ENCODE measurements at places on chromosomes 4 and X.

- DNase-seq = no peak
Measured at GRCh38 chr4:187724456-187724855, 271.1 kb upstream of the ZFP42 start.

DNA sequence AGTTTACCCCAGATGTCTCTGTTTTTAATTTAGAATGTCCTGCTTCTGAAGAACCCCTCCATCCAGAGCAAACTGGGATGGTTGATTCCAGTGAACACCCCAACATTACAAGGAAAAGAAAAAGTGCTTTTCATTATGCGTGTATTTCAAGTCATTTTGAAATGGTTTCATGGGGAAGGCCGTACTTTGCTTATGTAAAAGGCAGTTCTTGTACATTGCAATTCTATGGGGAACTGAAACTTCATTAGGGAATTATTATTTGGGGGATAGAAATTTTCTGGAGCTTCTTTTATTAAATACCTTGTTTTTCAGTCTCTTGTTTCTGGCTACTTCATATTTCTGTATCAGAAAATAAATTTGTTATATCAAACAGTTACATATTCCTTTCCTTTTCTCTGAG lies 96.9 kb upstream of the ZNF518B start:
- DNase-seq = no peak

DNA sequence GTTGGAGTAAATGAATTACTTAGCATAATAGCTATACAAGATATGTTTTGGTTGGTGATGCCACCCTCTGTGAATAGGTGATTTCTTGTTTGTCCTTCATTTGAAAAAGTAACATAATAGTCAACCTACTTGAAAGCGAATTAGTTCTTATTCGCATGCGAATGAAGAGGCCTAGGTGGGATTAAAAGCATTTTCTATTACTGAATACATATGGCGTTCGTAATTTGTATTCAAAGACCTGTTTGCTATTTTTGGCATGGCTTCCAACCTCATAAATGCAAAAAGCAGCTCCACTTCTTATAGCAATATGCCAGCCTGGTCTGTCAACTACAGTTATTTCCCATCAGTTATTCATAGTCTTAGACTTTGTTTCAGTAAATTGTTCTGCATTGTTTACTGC lies 261.3 kb downstream of the TENM3 start:
- DNase-seq = no peak

GRCh38 chr4:168833881-168834280 lies 176.2 kb downstream of the CBR4 start:
- DNase-seq = no peak

- DNase-seq = no peak
Measured at GRCh38 chrX:115452251-115452650, 108.7 kb upstream of the PLS3 start.

DNA sequence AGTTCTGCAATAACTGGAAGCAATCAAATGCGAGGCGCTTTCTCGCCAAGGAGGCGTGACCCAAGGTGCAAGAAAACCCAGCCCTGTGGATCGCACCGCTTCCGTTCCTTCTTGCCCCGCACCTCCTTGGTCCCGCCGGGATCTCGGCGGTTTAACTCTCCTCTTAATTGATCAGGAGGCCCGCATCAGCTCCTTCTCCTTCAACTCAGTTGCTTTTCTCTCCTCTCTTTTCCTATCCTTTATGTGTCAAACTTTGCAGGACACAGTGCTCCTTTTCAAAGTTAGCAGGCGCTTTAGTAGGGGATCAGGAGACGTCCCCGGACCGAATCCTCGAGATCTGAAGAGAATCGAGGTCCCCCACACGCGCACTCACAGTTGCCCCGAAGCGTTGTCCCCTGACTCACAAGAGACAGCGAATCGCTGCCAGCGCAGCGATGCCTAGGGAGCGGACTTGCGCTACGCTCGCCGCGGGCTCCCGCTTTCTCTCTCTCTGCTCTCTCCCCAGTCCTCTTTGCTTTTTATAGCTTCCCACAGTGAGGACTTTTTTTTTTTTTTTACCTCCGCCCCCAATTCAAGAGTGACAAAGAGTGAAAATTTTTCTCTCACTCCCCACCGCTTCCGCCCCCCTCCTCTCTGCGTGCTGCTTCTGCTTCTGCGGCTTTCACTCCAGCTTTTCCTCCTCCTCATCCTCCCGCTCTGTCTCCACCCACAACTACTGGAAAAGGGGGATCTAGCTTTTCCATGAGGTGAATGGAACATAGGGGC lies at the start of gene DKK2:
DKK2 (minus strand) TSS at position 495 of the 765 bp plus-strand sequence. CDS start 722 bp downstream, outside the sequence.
- DNase-seq = no peak

All from NCI-H2081 treated with DMSO at 0.1 percent for 48 hours (cell line).